Bronchial epithelial cell (primary cell): ENCODE measurements at places on chromosomes 6 and 20. TPM values are rescaled to one million over a fixed set of nuclear protein-coding genes. Genes with fewer than 3 reads are reported as not detected.

The ADAT2 gene
- 3.3 and 4.7 TPM in 2 replicates for total RNA-seq

The MCHR2 gene
- total RNA-seq = not detected in 2 replicates

The BCAS4 gene
- total RNA-seq = 5.5 and 12.2 TPM in 2 replicates

DNA sequence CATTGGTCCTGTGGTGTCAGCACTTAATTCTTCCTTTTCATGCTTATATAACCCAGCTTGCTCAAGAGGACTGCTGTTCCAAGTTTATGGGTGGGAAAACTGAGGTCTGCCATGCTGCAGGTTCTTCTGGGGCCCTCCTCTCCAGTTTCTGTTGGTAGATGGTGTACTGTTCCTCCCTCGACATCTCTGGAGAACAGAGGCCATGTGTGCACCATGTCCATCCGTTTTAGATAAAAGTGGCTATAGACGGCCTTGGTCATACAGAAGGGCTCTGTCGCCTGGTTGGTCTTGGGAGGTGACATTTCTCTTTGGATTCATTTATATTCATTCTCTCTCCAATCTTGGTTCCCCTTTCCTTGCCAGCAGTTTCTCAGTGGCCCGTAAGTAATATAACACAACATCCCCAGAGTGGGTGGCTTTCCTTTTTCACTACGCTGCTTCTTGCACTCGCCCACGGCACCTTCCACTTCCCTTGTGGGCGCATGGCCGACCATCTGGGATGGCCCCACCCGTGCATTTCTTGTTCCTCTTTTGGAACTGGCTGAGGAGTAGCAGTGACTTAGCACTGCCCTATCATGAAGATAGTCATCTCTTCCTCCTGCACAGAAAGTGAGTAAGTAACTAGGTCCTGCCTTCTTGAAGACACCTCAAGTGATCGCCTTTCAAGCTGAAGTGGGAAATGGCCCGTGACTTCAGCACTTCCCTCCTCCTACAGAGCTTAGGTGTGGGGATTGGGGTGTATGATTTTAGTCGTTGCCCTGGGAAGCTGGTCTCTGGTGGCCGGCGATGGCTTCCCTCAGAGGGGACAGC is 94.2 kb downstream of the RREB1 start:
- DNase-seq = no peak

- DNase-seq = no peak
Measured at GRCh38 chr20:31476294-31476585, 1.2 kb downstream of the REM1 start.

DNA sequence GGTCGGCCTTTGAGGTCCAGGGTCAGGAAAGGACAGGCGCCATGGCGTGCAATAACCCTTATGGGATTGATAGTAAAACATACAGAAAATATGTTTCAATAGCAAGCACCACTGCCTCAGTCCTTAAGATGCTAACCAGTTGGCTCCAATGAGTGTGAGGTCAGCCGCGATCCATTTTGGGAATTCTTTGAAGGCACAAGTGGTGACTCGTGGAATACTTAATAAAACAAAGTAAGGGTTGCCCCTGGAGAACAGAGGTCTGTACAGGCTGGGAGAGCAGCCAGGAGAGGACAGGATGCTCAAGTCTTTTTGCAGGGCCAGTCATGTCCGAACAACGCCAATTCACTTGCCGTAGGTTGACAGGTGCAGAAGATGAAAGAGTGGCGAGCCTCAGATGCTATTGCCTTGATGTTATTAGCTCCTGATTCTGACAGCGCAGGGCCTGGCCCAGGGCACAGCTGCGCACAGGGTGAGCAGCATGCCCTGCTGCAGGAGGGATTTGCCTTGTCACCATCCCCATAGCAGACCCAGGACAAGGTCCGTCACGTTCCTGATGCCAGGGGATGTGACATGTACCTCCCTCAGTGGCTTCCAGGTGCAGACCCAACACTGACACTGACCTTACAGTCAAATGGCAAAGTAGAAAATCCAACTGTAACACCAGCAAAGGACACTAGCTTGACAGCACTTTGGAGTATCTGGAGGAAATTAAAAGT is 21.8 kb downstream of the SYNDIG1 start:
- DNase-seq = no peak

The VGLL2 gene
- total RNA-seq = not detected in 2 replicates

The OTOR gene
- total RNA-seq = not detected in 2 replicates

DNA sequence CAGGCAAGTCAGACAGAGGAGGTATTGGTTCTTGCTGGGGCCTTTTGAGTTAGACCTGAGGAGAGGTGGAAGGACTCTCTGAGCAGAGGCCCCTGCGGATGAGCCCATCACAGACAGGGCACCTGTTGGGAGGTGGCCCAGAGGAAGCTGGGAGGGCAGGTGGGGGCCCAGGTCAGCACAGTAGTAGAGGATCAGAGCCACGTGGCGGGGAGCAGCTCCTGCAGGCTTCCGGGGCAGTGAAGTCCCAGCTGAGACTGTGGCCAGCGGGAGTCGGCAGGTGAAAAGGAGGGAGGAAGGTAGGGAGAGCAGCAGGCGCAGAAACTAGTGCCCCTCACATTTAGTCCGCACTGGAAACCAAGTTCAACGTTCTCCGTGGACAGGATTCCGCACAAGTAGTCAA is 61.8 kb downstream of the RSPH3 start:
- no peak for DNase-seq

DNA sequence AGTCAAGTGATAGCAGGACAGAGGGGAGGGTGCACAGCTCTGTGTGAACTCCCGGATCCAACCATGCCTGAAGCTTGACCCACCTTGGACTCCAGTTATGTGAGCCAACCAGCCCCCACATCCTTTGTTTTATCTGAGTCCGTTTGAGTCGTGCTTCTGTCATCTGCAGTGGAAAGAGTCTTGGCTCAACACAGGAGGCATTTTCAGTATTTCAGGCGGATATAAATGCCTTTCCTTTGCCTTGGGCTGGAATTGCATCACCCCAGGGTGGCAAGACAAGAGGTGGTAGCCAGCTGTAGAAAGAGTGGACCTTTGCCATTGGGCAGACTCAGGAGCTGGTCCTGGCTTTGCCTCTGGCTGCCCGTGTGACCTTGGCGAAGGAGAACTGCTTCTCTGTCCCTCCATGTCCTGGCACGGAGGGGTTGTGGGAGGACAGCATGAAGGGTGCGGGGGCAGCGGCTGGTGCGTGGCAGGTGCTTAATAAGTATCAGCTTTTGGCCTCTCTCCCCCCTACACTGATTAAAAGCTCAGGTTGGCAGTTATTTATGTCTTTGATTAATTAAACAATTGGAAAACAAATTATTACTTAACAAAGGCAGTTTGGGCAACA is 42.6 kb upstream of the APCDD1L start:
- peak; percentile 17 for DNase-seq

The SEMG1 gene
- total RNA-seq = not detected in 2 replicates

DNA sequence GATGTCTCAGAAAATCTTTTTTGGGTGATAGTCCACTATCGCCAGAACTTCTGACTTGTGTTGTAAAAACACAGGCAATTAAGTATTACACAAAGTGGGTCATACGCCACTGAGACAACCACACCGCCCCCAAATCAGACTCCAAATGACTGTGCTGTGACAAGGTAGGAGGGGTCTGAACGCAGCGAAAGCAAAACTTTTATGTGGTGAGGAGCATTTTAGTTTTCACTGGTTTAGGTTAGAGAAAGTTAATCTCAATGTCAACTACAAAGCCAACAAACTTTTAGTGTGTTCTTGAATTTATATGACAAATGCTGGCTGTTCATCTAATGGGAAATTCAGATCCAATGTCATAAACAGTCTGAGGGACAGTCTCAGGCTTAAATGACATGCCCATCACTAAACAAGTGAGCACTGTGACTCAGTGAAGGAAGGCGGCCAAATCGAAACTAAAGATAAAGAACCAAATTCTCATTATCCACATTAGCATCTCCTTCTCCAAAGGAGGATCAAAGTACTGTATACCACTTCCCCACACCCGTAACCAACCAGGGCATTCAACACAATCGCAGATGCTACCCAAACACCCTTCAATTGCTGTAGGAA is 186.7 kb downstream of the GJA10 start:
- no peak for DNase-seq

- DNase-seq = peak; percentile 50
Measured at GRCh38 chr6:14660806-14661579, 543.4 kb downstream of the CD83 start.

GRCh38 chr20:58056921-58057686 is 171.3 kb downstream of the ANKRD60 start:
- DNase-seq = no peak

GRCh38 chr20:5818346-5818681 is 68.1 kb downstream of the SHLD1 start:
- DNase-seq = no peak

The FERMT1 gene
- 26.6 and 60.6 TPM in 2 replicates for total RNA-seq

The ZNF512B gene
- 4.5 and 6.1 TPM in 2 replicates for total RNA-seq

- no peak for DNase-seq
Measured at GRCh38 chr20:44069203-44070011, 117.6 kb downstream of the JPH2 start.

DNA sequence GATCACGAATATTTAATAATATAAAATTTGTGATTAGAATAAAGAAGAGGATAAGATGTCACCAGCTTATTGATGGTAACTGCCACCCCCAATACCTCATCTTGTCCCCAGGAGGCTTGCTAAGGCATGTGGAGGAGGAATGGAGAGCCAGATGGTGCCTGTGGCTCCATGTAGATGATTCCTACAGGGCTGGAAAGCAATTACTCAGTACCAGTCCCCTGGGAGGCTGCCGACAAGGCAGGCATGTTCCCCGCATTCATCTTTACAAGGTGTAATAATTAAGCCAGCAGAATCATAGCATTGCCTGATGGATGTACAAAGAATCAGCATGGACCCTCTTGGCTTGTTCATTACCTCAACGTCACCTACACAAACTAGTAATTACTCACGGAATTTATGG is 155.3 kb downstream of the PLCB1 start:
- DNase-seq = no peak

GRCh38 chr6:45555981-45556771 is 178.4 kb upstream of the SUPT3H start:
- DNase-seq = peak; percentile 21

The RCAN2 gene
- under 0.01 TPM in 1 of 2 replicates, not detected in the other for total RNA-seq

DNA sequence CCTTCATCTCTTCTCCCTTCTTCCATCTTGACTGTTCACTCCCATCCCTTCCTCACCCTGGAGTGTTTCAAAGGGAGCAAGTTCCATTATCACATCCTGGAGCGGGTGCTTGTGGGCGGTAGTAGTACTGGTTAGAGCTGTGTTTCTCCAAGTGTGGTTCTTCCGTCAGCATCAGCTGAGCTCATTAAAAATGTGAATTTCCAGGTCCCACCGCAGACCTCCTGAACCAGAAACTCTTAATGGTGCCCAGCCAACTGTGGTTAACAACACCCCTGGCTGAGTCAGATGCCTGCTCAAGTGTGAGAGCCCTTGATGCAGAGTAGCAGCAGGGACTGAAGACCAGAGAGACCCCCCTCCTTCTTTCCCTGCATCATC is 24.4 kb downstream of the ANGPT4 start:
- DNase-seq = no peak

DNA sequence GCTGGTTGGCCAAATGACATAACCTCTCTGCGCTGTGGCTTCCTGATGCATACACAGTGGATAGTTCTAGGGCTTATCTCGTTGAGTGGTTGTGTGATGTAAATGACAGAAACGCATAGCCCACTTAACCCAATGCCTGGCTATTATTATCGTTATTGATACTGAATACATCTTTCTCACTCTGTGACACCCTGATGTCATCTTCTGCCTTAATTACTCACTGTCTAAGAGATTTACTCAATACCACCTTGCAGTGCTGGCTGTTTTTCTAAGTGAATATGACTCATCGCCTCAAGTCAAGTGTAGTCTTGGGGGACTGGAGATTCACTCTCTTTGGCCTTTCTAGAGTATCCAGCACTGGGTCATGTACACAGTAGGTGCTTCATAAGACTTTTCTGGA is 73.6 kb downstream of the NDUFAF5 start:
- peak; percentile 37 for DNase-seq

DNA sequence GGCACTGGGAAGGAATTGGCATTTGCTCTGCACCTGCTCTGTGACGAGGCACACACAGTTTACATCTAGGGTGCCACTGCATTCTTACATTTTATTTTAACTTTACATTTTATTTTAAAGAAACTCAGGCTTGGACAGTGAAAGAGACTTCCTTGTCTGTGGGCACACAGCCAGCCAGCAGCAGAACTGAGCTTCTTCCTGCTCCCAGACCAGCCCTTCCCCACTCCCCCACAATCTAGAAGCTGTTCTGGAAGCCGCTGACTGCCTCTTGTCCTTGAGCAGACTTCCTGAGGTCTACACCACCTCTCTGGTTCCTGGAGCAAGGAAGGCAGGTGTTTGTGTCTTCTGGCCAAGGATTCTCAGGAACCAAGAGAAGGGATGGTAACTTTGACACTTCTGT is 27.9 kb upstream of the CD93 start:
- no peak for DNase-seq

DNA sequence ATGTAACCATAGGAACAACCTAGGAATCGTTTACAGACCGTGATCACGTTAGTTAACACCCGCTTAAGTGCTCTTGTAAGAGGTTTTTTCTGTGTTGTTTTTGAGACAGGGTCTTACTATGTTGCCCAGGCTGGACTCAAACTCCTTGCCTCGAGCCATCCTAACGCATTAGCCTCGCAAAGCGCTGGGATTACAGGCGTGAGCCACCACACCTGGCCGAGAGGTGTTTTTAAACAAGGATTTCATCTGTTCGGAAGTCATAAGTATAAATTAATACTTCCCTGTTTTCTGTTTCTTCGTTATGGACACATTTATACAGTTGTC is 727 bp downstream of the MRS2 start:
- DNase-seq = peak; percentile 28

- peak; percentile 72 for DNase-seq
Measured at GRCh38 chr6:139126255-139126654, 8.6 kb upstream of the HECA start.

The RIMS1 gene
- total RNA-seq = under 0.01 and 0.26 TPM in 2 replicates

GRCh38 chr20:41927655-41928054 is 309.5 kb upstream of the CHD6 start:
- peak; percentile 23 for DNase-seq

DNA sequence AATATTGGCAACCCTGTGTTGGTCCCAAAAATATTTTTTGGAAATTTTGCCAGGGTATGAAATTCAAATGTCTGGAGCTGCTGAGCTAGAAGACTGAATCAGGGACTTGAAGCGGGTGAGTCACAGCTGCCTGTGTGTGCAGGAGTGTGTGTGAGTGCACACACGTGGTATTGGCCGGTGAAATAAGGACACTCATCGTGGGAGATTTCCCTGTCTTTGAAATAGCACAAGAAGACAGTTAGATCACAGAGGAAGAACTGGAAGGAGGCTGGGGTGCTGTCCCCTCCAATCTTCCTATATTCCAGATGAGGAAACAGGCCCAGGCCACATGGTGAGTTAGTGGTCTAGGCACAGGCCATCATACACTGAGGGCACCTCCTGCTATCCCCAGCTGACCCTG is 123.8 kb upstream of the MLN start:
- DNase-seq = peak; percentile 76

- DNase-seq = no peak
Measured at GRCh38 chr20:37776526-37776925, 82.7 kb downstream of the CTNNBL1 start.

The ZFP64 gene
- total RNA-seq = 27.5 and 49.8 TPM in 2 replicates

The ADGRB3 gene
- total RNA-seq = not detected in 2 replicates

- no peak for DNase-seq
Measured at GRCh38 chr6:78607189-78607588, 260.2 kb upstream of the IRAK1BP1 start.

GRCh38 chr20:32190616-32191415 is 16.7 kb downstream of the PLAGL2 start:
- no peak for DNase-seq

The BPIFB2 gene
- not detected in 2 replicates for total RNA-seq

GRCh38 chr20:49381558-49382493 is 100.6 kb downstream of the KCNB1 start:
- peak; percentile 83 for DNase-seq

The OOEP gene
- not detected in 2 replicates for total RNA-seq
